ENCODE measurements at places on chromosomes 12 and 14.

- no peak for DNase-seq
Observed at GRCh38 chr14:72539661-72540315, 354.1 kb downstream of the DPF3 start.

DNA sequence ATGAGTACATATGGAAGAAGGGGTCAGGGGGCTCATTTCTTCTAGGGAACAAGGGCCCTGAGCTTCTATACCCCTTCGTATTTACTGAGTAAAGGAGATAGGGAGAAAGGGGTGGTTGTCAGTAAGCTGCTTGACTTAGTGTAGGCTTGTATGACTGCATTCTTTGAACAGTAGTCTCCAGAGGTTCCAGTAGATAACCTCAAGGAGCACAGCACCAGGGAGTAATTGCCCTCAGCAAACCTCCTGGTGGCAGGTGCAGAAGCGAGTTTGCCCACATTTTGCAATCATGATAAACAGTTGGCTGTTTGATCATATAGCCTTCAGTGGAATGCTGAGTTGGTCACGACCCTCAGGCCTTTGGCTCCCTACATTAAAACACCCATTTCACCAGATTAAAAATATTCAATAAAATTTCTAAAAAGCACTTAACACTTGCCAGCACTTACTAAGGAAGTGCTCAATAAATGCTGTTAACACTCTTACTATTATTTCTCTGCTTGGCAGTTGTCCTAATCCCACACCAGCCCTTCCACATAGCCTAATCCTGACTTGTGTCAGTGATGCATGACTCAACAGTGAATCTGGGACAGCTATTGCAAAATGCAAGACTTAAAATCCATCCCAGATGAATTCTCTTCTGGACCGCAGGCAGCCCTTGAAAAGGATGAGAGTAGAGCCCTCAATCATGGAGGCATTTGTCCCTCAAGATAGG lies 3.7 kb upstream of the DHRS4L2 start:
- peak; percentile 44 for DNase-seq

- DNase-seq: no peak
Observed at GRCh38 chr12:57460468-57460784, 841 bp downstream of the GLI1 start.

GRCh38 chr14:85687456-85687855 lies 157.5 kb downstream of the FLRT2 start:
- DNase-seq: no peak

- DNase-seq: no peak
Observed at GRCh38 chr12:53221203-53222080, 10.6 kb downstream of the RARG start.

- no peak for DNase-seq
Observed at GRCh38 chr12:68011882-68012207, 22.6 kb downstream of the IFNG-AS1 start.

GRCh38 chr12:22858849-22859570 lies 234.0 kb downstream of the ETNK1 start:
- no peak for DNase-seq

DNA sequence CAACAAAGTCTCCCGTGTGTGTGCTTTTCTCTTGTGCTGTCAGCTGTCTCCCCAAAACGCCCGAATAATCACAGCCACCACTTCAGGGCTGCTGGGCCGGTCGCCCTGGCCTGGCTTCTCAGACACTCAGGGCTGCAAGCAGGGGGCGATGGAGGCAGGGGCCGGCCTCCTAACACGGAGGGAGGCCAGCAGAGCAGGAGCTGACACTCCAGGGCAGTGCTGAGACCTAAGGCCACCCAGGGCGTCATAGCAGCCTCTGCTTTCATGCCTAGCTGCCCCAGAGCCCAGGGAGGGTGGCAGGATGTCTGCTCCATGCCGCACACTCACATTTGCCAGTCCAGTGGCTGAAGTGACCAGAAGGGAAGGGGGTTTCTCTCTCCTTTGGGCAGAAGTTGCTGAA lies 25.6 kb downstream of the STX2 start:
- no peak for DNase-seq

DNA sequence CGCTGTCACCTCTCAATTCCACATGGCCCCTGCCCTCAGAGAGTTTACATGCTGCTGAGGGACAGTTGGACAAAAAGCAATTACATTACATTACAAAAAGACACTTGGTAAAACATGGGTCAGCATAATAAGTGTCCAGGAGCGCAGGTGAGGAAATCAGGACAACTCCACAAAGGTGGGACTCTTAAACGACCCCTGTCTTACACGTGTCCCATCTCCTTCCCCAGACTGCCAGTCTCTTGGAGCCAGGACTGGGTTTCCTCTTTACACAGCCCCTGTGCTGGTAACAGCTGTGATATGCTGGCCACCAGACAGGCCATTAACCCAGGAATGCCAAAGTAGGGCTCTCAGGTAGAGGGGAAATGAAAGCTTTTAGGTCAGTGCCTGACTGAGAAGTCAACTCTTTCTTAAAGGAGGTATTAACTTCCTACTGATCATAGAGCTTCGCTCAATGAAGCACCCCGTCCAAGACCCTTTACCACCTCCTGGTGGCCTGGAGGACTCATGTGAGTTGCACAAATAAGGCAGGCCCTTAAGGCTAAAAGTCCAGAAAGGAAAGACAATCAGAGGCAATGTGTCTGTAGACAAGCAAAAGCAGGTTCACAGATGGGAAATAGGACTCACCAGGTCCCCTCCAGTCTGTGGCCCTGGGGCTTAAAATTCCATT lies 55.5 kb downstream of the ANO2 start:
- DNase-seq: no peak

DNA sequence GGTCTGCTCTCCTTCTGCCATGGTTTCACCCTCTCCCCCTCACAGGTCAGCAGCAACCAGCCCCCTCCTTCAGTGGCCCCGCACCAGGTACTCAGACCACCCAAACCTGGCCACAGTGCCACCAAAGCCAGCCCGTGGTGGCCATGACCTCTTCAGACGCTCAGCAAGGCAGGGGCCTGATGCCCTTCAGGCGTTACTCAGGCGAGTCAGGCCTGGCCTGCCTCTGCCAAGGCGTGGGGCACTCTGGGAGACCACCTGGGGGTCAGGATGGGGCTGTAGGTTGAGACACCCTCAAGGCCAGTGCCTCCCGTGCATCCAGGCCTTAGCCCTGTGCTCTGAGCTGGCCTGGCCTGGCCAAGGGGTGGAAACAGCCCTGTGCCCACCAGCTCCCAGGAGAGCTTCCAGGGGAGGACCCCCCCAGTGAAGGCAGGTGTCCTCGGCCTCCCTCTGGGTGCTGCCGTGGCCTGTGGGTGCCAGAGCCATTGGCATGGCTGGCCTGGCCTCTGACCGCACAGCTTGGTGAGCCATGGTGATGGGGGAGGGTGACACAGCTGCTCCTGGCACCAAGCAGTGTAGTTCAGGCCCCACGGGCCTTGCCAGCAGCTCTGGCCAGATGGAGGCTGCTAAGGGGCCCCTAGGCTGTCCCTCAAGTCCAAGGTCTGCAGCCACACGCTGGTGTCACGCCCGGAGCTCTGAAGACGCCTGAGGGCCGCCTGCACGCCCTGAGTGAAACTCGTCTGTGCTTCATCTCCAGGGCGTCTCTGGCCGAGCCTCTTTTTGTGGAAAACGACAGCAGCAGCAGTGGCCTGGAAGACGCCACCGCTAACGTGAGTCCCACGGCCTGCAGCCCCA lies 15.1 kb downstream of the XRCC3 start:
- no peak for DNase-seq

DNA sequence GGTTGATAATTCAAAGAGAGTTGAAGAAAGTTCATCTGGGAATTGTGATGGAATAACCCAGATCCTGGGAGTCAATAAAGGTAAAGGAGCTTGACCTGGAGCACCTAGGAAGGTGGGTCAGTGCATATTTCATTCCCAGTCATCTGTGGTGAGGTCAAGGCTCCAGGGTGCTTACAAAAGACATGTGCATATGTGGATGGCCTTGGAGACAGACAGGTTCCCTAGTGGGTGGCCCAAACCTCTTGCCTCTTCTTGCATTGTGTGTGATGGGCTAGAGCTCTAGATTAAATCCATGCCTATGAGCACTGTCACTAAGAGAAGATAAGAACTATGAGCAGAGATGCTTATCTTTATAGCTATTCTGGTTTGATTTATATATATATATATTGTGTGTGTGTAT lies 75.5 kb upstream of the CISTR start:
- DNase-seq: no peak

GRCh38 chr12:65189028-65189718 lies 19.8 kb downstream of the LEMD3 start:
- no peak for DNase-seq

- no peak for DNase-seq
Observed at GRCh38 chr12:58907391-58907790, 12.9 kb downstream of the LRIG3 start.

DNA sequence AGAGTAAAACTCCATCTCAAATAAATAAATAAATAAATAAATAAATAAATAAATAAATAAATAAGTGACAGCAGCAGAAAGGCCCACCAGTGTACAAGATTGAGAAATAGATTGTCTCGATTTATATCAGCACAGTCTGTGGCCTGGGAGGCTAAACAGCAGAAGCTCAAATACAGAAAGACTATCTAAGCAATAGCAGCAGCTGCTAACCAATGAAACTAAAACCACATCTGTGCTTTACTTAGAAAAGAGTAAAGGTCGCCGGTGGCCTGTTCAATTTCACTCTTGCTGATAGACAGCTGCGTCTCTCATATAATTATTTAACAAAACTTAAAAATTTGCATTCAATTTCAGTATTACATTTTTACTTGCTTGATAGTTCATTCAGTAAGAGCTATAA lies 325.7 kb downstream of the CEP128 start:
- DNase-seq: no peak

GRCh38 chr12:112191201-112191600 lies 65.8 kb downstream of the TRAFD1 start:
- DNase-seq: no peak

- no peak for DNase-seq
Observed at GRCh38 chr14:27371209-27371608, 773.4 kb upstream of the NOVA1 start.

DNA sequence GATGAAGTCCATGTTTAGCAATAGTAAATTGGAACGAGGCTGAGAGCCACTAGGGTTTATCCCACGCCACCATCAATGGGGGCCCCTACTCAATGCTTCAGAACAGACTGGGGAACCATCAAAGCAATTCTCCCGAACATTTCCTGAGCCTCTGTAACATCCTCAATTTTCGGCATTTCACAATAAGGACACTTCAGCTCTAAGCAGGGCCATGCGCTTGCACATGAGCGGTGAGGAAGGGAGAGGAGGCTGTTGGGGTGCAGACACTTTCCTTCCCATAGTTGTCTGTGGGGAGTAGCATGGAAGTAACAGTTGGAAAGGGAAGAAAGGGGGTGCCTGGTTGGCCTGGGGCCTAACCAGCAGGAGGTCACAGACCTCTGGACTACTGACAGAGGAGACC lies 129.9 kb upstream of the PRMT8 start:
- no peak for DNase-seq

DNA sequence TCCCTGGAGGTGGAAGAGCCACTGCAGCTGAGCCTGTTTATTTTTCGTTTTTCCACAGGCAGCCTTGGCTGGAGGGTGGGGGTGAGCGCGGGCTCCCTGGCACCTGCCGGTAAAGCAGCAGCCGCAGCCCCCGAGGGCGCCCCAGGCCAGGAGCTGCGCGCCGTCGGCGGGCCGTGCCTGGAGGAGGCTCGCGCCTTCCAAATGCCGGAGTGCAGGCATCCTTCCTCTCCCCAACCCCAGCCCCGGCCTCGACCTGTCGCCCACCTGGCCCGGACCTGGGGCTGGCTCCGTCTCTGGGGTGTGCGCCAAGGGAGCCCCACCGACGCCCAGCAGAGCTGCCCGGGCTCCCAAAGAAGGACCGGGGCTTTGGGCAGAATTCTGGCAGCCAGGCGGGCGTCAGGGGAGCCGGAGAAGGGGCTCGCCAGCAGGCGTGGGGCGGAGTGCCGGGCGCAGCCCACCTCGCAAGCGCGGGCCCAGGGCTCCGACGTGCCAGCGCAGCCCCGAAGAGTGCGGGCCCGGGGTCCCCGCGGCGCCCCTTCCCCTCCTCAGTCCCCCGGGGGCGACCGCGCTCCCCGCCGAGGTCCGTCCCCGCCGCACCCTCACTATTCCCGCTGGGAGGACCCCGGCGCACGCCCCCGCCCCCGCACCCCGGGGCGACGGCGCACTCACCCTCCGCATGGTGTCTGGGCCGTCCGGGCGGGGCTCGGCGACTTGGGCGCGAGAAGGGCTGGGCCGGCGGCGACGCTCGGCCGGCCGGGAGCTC lies 130.3 kb downstream of the NDUFA12 start:
- DNase-seq: no peak

DNA sequence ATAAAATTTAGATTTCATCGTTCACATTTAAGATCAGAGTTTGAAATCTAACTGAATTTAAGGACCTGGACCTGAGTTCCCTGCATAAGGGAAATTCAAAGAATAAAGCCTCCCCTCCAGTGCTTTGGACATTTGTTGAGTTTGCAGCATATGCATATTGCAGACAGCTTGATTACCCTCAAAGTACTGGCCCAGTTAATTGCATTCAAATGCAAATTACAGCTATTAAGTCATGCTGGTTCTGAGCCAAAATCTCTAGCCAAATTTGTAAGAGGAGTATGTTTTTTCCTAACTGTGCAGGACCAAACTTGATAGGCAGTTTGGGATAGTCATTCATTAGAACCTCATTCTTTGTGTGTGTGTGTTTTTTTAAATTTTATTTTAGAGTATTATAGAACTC lies 9.1 kb upstream of the KIF21A start:
- DNase-seq: no peak

GRCh38 chr12:3613641-3614395 lies 122.8 kb downstream of the PRMT8 start:
- no peak for DNase-seq

GRCh38 chr14:88562831-88563686 lies at the start of gene ZC3H14:
Gene ZC3H14, plus strand, starts transcription at chr14:88563037. Its CDS starts 97 bp downstream, at chr14:88563134.
- DNase-seq: no peak

DNA sequence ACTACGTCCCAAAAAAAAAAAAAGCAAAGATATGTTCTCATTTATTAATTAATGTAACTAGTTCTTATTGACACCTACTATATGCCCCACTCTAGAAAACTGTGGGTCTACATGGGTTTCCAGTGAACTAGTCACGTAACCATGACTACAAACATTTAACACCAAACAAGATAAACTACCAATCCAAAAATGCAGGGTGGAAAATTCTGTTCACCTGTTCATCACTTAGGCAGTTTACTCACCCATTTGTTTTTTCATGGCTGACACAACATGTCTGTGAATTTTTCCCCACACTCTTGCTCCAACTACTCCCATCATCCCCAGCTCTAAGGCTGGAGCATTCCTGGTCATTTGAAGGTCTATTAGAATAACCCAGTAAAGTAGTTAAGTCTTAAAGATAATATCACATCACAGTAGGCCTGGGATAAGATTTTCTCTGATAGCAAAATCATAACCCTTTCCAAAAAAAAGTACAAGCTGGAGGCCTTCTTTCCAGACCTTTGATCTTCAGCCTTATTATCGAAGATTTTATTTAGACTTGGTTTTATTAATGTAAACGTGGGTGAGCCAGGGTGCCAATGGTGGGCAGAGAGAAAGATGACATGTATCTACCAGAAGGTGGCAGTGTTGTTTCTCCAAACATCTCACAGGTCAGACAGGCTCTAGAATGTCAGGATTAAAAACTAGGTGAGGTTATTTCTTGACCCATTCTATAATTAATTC lies 61.6 kb upstream of the DAAM1 start:
- DNase-seq: no peak

Measured in keratinocyte (primary cell).